Upper lobe of right lung (tissue), 1 donor: ENCODE measurements at places on chromosomes 7 and 10.

DNA sequence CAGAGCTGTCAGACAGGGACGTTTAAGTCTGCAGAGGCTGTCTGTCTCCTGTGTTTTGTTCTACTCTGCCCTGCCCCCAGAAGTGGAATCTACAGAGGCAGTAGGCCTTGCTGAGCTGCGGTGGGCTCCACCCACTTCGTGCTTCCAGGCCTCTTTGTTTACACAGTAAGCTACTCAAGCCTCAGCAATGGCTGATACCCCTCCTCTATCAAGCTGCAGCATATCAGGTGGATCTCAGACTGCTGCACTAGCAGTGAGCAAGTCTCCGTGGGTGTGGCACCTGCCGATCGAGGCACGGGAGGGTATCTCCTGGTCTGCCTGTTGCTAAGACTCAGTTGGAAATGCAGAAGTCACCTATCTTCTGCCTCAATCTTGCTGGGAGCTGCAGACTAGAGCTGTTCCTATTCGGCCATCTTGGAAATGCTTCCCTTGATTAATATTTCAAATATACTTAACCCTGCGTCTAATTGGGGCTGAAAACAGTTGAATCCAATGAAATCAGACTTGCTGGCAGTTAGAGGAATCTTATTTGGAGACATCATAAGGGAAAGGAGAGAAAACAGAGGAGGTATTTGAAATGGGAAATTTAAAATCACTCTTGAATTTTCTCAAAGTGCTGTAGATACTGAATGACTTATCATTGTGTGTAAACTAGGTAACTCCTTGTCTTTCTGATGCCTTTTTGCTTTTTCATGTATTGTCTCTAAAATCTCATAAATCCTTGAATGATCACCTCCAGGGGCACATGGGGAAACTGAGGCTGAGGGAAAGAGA lies 13.8 kb upstream of the CYP3A5 start:
- DNase-seq, result no peak

GRCh38 chr7:129777993-129778769 lies 166.7 kb downstream of the NRF1 start:
- DNase-seq, result no peak

DNA sequence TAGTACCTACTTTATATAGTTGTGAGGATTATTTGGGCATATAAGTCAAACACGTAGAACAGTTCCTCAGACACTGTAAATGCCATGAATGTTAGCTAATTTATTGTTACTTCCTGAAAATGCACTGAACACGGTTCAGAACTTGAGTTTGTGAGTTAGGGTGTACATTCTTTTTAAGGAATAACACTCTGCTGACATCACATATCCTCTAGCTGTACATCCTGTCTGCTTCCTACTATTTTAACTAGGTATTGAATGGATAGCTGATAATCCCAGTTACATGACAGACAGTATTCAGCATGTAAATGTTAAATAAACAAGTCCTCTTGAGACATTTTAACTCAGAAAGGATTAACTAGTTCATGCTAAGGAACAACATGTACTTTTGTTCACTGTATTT lies 16.0 kb downstream of the SAMD8 start:
- no peak for DNase-seq

GRCh38 chr10:123966896-123967231 lies 75.3 kb upstream of the CPXM2 start:
- DNase-seq, result no peak

DNA sequence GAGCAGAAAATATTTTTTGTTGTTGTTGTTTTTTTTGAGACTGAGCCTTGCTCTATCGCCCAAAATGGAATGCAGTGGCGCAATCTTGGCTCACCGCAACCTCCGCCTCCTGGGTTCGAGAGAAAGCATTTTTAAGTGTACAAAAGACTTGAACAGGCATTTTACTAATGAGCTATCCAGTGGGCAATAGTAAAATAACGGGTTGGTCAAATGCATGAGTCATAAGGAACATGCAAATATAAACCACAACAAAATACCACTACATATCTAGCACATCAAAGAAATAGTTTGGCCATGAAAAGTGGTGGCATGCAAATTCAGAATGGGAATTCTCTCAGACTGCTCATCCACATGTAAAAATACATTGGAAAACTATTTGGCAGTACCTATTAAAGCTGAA lies 71.7 kb upstream of the TMEM106B start:
- no peak for DNase-seq

- no peak for DNase-seq
Observed at GRCh38 chr10:76021398-76021797, 590.0 kb downstream of the LRMDA start.

DNA sequence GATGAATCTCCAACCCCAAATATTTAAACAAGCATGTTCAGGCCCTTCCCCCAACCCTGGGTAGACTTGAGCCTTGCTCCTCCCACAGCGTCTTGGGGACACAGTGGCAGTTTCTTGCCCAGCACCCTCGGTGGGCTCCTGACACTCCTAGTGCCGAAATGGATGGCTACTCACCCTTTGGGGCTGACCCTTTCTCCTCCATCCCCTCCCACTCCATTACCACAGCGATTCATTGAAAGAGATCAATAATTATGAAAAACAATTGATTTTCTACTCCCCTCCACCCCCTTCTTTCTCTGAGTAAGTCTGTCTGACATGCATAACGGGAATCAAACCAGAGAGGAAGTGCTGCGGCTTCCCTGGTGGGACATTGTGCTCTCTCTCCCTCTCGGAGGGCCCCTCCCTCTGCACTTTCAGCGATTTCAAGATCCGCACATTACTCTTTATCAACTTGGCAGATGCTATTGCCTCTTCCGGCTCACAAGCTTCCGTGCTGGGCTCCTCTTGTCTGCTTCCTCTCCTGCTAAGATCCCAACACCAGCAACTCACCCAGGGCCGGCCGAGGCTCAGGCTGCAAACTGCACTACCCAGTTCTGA lies 79.0 kb upstream of the PLXNA4 start:
- no peak for DNase-seq
